Fibroblast of skin of right quadriceps (primary cell): ENCODE measurements at places on chromosomes 16 and 17.

GRCh38 chr17:15920758-15921239 lies 24.1 kb upstream of the ADORA2B start:
- DNase-seq, result peak; percentile 94

- DNase-seq, result no peak
Observed at GRCh38 chr17:39508987-39509386, 47.7 kb downstream of the CDK12 start.

GRCh38 chr17:33072421-33073161 lies 80.9 kb downstream of the SPACA3 start:
- no peak for DNase-seq

DNA sequence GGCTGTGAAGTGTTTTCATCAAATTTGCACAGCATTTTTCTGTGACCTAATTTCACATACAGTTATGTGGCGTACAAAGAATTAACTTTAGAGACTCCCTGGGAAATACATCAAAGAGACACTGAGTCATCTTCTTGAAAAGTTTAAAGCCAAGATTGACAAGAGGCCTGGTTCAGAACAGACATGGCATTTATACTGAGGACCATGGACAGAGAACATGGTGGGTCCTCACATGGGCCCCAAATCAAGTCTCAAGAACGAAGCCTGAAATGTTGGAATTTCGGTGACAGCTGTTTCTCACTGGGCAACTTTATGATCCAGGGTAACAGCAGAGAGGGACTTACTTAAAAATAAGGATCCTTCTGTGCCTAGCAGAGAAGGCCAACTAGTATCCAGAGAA lies 311.5 kb upstream of the KCNJ16 start:
- peak; percentile 51 for DNase-seq

- no peak for DNase-seq
Observed at GRCh38 chr17:17540278-17540906, 44.2 kb upstream of the RASD1 start.

- DNase-seq, result no peak
Observed at GRCh38 chr17:76685846-76686245, 24.9 kb downstream of the MXRA7 start.

- DNase-seq, result no peak
Observed at GRCh38 chr16:50247123-50247905, 19.0 kb upstream of the ADCY7 start.

GRCh38 chr17:43611230-43611969 lies 50.3 kb downstream of the MEOX1 start:
- DNase-seq, result no peak

DNA sequence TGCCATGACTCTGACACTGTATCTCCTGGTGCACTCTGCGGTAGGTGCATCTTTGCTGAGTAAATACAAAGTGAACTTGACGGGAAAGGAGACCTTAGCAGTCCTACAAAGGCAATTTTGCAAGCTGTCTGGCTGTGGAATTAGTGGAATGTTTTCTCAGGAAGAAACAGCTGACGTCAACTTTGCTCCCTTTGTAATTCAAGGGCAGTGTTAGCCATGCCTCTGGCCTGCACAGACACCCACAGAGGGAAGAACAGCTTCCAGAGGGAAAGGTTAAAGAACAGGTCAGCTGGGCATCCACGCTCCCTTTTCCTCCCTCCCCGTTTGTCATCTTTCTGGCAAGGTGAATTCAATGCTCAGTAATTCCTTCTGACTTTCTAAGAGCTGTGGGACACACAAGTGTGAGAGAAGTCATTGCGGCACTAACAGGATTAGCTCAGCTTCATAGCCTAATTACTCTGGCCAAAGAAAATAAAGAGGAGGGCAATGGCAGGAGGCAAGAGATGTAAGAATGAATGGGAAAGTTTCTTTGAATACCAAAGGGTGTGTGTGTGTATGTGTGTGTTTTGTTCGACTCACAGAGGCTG lies 476.9 kb upstream of the GOT2 start:
- peak; percentile 59 for DNase-seq

GRCh38 chr17:35142467-35142796 lies 329 bp upstream of the NLE1 start:
- no peak for DNase-seq

GRCh38 chr16:8720080-8720966 lies 45.9 kb downstream of the ABAT start:
- DNase-seq, result no peak

DNA sequence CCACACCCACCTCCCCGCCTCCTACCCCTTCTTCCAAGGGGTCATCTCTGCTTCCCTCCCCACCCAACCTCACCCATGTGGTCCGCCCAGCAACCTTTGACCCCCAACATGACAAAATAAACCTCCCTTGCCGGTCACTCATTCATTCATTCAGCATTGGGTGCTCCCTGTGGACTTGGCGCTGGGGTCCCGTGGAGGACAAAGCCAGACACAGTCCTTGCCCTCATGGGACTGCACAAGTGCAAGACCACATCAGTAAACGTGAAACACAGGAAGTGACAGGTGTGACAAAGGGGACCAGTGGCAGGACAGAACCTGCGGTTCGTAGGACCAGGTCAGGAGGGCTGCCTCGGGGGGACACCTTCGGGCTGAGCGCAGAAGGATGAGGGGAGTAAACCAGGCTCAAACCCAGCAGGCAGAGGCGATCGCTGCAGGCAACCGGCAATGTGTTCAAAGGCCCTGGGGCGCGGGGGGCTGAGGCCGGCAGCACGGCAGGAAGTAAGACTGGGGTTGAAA lies 185.4 kb downstream of the SEC14L1 start:
- DNase-seq, result no peak

DNA sequence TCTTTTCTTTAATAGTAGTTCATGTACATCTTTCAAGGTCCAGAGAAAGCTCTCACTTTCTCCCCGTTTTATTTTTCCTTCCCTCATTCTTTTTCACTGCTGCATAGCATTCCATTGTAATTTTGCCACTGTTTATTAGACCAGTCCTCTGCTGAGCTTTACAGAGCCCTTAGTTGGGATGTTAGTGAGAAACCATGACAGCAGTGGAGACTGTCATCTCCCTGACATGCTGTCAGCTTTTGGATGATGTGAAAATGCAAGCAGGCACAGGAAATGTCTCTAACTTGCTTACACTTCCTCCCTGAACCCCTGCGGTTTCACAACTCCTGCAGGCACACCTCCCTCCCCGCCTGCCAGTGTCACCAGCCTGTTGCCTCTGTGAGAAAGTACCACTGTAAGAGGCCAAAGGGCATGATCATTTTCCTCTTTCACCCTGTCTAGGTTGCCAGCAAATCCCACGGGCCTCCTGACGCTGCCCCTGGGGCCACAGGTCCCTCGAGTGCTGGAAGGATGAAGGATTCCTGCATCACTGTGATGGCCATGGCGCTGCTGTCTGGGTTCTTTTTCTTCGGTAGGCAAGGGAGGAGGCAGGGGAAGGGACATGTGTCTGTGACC lies at the start of gene ITGAL:
ITGAL (plus strand) TSS at position 415 of the 615 bp plus-strand sequence; CDS start at position 511, 96 bp downstream.
- DNase-seq, result no peak

- DNase-seq, result peak; percentile 14
Observed at GRCh38 chr17:79915850-79916430, 76.7 kb upstream of the CBX4 start.

DNA sequence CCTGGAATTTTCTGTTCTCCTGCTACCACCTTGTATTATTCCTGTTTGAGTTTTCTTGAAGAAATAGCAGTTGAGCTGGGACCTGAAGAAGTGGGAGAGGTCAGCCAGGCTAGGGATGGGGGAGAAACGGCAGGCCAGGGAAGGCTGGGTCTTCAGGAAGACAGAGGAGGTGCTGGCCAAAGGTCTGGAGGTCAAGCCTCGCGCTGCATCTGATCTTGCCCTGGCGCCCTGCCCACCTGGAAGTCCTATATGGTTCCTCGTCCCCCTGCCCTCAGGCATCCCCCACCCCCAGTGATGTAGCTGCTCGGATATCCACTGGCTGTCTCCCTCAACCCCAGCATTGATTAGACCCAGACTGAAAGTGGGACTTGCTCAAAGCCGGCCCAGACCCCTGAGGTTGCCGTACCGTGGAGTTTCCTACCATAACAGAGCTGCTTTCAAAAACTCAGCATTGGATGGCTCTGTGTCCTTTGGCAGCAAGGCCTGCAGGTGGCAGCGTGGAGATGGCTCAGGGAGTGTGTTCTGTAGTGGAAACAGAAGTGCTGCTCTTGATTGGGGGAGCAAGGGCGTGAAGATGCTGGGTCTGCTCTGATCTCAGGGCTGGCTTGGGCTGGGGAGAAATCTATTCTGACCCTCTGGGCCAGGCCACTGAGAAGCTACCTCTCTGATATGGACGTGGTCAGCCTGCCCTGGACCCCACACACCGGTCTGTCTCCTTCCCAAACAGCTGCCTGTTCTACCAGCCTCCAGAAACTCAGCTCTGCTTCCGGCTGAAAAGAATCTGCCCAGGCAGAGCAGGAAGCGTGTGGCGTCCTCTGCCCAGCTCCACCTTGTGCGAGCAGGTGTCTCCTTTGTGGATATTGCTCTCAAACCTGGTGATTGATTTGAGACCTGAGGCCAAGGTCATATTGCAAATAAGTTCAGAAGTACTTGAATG lies 107.0 kb upstream of the CACNG5 start:
- peak; percentile 41 for DNase-seq

GRCh38 chr17:676060-676700 lies 38.5 kb downstream of the VPS53 start:
- no peak for DNase-seq

- no peak for DNase-seq
Observed at GRCh38 chr17:57110579-57111325, 25.7 kb downstream of the AKAP1 start.

DNA sequence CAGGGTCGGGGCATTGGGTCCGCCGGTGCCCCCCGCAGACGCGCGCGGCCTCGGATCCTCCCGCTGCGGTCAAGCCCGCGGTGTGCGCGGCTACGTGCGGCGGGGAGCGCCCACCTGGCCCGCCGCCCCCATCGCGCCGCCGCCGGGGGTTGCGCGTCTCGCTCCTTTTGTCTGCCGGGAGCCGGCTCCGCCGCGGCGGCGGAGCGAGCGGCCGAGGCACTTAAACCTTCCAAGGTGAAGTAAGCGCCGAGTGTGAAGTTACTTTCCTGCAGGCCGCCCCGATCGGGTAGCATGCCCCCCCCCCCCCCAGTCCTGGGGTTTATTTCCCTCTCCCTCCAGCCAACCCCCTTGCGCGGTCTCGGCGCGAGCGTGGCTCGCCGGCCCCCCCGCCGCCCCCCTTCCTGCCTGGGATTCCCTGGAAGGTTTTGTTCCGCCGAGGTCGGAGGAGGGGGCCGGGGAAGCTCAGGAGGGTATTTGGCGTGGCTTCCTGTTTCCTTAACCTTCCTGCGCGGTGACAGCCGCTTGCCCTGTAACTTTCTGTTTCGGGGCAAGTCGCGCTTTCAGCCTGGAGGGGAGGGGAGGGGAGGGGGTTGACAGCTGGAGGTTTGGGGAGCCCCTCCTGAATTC lies 56.6 kb upstream of the GSE1 start:
- DNase-seq, result peak; percentile 48

- DNase-seq, result no peak
Observed at GRCh38 chr16:635573-636205, 416 bp downstream of the METTL26 start.

GRCh38 chr16:46883353-46883689 lies 841 bp upstream of the GPT2 start:
- no peak for DNase-seq

DNA sequence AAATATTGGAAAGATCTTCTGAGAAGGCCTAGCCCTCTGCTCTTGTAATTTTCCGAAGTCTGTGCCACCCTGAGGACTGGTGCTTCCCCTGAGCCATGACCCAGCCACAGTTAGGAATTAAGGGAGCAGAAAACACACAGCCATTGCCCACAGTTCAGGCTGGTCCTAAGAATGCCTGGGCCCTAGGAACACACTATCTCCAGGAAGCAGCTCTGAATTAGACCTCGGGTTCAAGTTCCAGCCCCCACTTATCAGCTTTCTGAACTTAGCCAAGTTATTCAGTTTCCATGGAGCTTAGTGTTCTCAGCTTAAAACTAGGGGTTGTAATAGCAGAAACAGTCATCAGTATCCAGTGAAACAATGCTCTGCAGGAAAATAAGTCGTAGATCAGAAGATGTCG lies 56.0 kb downstream of the CDH13 start:
- DNase-seq, result no peak

DNA sequence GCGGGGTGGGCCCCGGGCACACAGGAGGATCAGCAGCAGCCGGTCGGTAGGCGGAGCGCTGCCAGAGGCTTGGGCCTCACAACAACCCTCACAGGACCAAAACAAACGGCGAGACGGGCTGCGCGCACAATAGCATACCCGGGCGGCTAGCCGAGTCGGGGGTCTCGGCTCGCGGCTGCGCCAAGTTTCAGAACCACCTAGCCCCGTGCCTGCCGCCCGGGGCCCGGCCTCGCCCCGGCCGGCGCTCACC lies 732 bp downstream of the ULK2 start:
- peak; percentile 59 for DNase-seq

DNA sequence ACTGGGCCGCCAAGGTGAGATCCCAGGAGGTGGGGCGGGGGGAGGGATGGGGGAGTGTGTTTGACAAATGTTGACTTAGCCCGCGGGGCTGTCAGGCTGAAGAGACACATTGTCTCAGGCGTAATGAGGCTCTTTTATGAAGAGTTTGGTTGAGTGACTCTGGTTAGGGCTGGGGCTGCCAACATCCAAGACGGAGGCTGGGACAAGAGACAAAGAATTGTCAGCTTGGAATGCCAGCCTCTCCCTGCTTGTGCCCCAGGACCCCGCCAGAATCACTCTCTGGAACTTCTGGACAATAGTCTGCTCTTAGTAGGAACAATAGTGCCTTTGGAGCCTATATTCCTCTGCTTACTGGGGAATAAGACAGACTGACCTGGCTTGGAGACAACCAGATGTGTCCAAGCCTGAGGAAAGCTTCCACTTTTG lies 24.0 kb downstream of the PCTP start:
- no peak for DNase-seq

DNA sequence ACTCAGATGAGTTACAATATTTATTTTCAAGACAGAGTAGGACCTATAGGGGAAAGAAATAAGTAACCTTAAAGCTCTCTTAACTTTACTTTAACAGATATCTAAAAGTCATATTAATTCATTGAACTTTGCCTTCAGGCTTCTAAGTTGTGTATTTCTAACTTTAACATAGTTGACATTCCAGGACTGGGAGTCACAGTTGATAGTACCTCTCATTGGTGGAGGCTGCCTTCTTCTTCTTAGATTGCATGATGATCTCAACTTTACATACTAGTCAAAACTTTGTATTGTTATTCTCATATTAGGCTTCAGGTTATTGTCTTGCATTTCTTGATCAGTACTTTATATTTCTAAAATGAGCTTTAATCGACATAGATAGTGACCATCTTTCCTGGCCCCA lies 350.1 kb upstream of the KIF2B start:
- DNase-seq, result peak; percentile 23

GRCh38 chr16:82082543-82083244 lies 47.6 kb downstream of the HSD17B2 start:
- peak; percentile 18 for DNase-seq

GRCh38 chr17:63082952-63083351 lies 116.9 kb downstream of the TANC2 start:
- peak; percentile 55 for DNase-seq

- no peak for DNase-seq
Observed at GRCh38 chr17:66299711-66300110, 2.7 kb upstream of the PRKCA start.

GRCh38 chr16:24645739-24646645 lies 83.5 kb upstream of the TNRC6A start:
- peak; percentile 100 for DNase-seq

- DNase-seq, result no peak
Observed at GRCh38 chr16:49436181-49436580, 62.6 kb downstream of the C16orf78 start.

- DNase-seq, result no peak
Observed at GRCh38 chr16:58046936-58047335, 21.4 kb downstream of the MMP15 start.

- no peak for DNase-seq
Observed at GRCh38 chr17:207775-208174, 26.3 kb upstream of the DOC2B start.
